RPMI8226 (cell line): ENCODE measurements at places on chromosomes 6 and 20.

DNA sequence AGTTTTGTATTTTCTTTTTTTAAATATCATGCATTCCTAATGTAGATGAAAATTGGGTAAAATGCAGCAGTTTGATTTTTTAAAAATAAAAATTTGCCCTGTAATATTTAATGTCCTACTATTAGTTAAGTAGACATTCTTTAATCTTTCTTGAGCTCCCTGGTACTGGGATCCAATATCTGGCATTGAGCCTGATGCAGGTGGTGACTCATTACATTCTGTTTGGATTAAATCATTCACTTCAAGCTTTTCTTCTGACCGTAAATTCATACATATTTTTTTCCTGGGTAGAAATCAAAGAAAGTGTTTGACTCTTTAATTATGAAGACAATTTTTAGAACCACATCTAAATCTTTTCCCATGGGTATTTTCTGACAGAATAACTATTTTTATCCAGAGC, 768.8 kb upstream of the SLC35B3 start:
- no peak for DNase-seq

- no peak for DNase-seq
These were observed 9.5 kb upstream of the FKBPL start for GRCh38 chr6:32139590-32139989.

- DNase-seq, result no peak
These were observed 58.2 kb upstream of the BCLAF1 start for GRCh38 chr6:136347847-136348246.

DNA sequence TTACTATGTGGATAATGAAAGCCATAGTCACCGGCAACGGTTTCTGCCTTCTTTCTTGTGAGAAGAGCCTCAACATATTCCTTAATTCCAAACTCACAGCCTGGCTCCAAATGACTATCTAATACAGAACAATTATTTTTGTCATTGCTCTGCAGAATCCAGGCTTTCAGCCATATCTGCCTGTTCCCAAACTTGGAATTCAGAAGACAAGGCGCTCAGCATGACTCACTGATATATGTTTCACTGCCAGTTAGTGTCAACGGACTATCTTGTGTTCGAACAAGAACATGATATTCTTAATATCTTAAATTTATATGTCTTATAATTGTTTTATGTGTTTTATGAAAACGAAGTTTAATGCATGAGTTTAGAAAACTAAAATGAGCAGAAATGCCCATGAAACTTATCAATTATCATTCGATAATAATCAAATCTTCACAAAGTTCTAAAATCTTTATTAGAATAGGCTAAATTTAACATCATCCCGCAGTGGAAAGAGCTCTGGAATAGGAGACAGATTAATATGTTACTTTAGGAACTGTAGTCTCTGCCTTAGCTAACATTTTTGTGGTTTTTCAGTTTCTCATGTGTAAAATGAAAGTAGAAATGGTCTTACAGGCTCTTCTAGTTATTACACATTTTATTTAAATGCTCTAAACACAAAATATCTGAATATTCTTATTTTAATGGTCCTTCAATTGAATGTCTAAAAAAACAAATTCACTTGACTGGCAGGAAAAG, 669.3 kb upstream of the GJE1 start:
- DNase-seq, result no peak

GRCh38 chr6:155319902-155320301, 5.6 kb upstream of the TFB1M start:
- DNase-seq, result peak; percentile 77

- DNase-seq, result peak; percentile 29
These were observed 526 bp downstream of the SULF2 start for GRCh38 chr20:47784599-47785310.

DNA sequence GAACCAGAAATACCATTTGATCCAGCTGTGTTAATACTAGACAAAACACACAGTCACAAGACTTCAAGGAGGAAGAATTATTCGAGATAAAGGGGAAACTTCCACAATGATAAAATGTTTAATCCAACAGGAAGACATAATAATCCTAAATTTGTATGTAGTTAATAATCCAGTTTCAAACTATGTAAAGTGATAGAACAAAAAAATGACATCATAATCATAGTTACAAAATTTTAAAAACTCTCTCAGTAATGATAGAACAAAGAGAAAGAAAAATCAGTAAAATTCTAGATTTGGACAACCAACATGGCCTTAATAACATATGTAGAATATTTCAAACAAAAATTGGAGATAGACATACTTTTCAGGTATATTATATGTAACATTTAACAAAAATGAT, 38.9 kb downstream of the LINC00237 start:
- no peak for DNase-seq

- DNase-seq, result no peak
These were observed 92.7 kb downstream of the TRERF1 start for GRCh38 chr6:42359021-42359420.
